ENCODE measurements at places on chromosomes 6 and 20.

GRCh38 chr6:16413399-16413798, 175.0 kb downstream of the GMPR start:
- DNase-seq: no peak

GRCh38 chr20:46154305-46154704, 36.2 kb downstream of the CD40 start:
- no peak for DNase-seq

- no peak for DNase-seq
Observed at GRCh38 chr20:896501-897025, 19.6 kb downstream of the ANGPT4 start.

DNA sequence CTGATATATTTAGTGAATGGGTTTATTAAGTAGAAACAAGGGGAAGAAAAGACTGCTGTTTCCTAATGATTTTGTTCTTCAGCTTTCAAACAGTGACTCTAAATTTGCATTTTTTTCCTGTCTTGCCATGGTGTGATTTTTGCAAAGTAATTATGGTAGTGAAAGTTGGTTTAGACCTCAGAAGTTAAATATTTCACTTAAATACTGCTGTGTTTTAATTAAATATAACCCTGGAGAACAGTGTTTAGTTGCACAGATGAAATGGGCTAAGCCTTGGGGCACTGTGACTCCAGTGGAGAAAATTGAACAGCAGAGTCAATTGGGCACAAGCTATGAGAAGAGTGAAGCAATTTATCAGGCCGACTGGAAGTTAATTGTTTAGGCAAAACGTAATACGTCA, 111.1 kb upstream of the MCHR2 start:
- DNase-seq: no peak

All from NCI-H748 treated with DMSO at 0.1 percent for 48 hours (cell line).